GM18507 (cell line): ENCODE measurements at places on chromosomes 6 and 20.

GRCh38 chr6:131199568-131200272 is 64.5 kb downstream of the AKAP7 start:
- peak; percentile 67 for DNase-seq

DNA sequence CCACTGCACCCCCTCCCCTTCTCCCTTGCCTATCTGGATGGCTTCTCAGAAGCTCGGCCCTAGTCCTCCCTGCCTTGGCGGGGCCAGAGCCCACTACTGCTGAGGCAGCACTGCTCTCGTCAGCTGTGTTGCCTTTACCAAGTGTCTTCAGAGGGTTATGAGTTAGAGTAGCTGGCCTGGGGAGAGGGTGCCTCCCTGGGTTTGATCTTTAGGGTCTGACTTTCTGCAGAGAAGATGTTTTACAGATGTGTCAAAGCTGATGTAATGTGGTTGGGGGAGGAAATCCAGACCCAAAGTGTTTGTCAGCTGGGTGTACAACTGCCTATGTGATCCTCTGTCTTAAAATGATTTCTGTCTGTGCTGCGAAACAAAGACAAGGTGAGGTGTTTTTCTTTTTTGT is 30.4 kb upstream of the PI16 start:
- DNase-seq, result no peak

GRCh38 chr20:21490105-21490504 is 23.8 kb downstream of the NKX2-2 start:
- no peak for DNase-seq

- DNase-seq, result no peak
Observed at GRCh38 chr6:149347067-149347466, 29.6 kb downstream of the TAB2 start.

DNA sequence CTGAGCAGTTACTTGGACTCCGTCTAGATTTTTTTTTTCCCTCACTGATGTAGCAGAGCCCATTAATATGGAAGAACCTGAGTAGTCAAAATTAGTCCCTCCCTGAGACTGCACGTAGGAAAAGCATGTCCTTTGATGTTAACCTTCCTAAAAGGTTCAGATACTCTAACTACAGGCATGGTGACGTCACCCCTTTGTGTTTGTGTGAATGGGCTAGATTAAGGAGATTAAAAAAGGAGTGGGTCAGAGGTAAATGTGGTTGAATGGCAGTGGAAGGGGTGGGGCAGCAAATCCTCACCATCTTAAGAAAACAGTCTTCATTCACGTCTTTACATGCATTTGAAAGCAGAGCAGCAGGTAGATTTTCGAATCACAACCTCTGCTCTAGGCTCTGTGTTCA is 521.1 kb downstream of the TFAP2B start:
- DNase-seq, result no peak

- no peak for DNase-seq
Observed at GRCh38 chr6:167405778-167406532, 81.1 kb downstream of the TTLL2 start.

GRCh38 chr6:7591770-7592169 is 1.8 kb downstream of the SNRNP48 start:
- no peak for DNase-seq

- no peak for DNase-seq
Observed at GRCh38 chr6:146997062-146997461, 207.2 kb upstream of the STXBP5 start.
